ENCODE measurements at places on chromosomes 1 and 21.
A peak's percentile ranks its signal among the peaks of the same experiment; 100 is the strongest.

GRCh38 chr1:116686723-116687352 lies 19.3 kb upstream of the IGSF3 start:
- no peak for DNase-seq

DNA sequence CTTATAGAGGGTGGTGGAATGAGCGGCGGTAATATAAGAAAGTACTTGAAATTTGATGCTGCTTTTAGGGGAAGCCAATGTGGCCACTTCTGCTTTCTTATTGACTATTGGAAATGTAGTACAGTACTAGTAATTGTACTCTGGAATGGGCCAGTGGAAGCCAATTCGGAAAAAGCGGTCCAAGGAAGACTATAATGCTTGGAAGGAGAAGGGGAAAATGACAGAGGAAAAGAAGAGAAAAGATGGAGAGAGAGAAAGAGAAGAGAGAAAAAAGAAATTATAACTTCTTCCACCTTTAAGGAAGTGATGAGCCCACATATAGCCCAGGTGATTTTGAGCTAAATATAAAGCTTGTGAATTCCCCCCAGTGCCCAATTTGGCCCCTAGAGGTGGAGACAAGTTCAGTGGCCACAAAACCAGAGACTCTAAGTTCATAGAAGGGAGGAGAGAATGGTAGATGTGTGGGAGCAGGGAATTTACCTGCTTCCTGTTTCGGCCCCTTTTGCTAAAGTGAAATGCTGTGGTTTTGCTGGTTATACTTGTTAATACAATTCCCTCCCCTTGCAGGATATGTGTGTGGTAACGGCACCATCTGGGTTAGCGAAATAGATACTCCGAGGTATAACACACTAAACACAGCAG lies 35.7 kb upstream of the DUSP10 start:
- no peak for DNase-seq

DNA sequence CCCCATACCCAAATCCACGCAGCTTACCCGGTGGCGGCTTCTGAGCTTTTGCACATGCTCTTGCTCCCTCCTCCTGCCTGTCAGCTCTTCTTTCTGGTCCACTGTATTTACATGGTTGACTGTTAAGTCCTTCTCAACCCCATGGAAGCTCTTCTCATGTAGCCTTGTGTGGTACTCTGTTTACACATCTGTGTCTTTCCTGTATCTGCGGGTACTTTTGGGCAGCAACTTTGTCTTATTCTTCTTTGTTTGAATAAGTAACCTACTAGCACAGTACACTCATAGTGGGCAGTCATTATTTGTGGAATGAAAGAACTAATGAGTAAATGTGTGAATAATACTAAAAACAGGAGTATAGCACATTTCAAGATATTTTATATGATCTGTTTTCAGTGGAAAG lies 88.5 kb upstream of the GPR88 start:
- no peak for DNase-seq

DNA sequence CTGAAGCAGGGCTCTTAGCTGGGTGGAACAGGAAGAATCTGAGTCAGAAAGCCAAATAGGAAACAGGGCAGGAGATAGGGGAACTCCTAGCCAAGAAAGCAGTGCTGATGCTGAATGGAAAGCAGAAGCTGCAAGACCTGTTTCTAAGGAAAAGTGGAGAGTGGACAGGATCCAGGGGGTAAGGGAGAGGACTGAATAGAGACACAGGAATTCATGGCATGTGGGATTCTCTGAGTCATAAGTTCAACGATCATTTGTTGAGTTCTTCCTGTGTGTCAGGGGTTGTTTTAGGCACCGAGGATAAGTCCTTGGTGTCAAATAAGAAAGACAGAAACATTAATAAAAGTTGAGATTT lies 153.8 kb upstream of the FGGY start:
- peak; percentile 96 for DNase-seq

GRCh38 chr1:246506674-246507481 lies at the start of gene SMYD3:
SMYD3 (minus strand) TSS chr1:246507279.
- DNase-seq, result peak; percentile 29

DNA sequence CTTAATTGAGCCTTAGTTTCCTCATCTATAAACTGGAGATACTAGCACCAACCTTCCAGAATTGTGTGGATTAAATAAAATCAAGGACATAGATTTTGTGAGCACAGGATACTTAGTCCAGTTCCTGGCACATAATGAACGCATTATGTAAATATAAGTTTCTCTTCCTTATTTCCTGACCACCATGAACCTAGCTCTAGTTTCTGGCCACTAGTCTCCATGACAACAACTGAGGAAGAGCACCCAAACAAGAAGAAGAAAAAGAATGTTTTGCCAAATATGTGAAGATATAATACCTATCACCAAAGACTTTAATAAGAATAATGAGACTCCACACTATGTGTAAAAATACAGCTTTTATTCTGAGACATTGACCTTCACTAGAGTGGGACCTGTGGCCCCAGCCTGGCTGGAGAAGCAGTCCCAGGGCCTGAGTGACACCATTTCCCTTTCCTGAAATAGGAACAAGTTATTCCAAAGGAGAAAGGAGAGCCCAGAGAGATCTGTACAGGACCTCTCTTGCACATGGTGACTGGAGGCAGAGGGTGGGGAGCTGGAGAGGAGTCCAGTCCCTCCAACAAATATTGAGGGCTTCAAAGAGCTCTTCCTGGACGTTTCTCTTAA lies 940 bp upstream of the USF1 start:
- DNase-seq, result no peak

DNA sequence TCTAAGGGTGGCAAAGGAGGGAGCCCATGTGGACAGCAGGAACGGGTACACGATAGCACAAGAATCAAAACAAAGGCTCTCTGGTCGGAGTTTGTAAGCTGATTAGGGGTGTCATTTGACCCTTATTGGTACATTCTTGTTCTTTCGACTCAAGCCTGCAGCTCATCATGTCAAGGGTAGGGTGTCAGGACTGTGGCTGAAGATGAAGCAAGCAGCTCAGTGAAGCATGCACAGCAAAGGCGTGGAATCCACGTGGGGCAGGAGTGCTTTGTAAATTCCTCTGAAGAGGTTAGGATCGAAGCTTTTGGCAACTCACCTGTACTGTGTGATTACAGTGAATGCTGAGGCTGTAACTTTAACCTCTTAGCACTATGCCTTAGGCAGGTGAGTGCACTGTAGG lies 4.7 kb upstream of the ABCB10 start:
- DNase-seq, result no peak

DNA sequence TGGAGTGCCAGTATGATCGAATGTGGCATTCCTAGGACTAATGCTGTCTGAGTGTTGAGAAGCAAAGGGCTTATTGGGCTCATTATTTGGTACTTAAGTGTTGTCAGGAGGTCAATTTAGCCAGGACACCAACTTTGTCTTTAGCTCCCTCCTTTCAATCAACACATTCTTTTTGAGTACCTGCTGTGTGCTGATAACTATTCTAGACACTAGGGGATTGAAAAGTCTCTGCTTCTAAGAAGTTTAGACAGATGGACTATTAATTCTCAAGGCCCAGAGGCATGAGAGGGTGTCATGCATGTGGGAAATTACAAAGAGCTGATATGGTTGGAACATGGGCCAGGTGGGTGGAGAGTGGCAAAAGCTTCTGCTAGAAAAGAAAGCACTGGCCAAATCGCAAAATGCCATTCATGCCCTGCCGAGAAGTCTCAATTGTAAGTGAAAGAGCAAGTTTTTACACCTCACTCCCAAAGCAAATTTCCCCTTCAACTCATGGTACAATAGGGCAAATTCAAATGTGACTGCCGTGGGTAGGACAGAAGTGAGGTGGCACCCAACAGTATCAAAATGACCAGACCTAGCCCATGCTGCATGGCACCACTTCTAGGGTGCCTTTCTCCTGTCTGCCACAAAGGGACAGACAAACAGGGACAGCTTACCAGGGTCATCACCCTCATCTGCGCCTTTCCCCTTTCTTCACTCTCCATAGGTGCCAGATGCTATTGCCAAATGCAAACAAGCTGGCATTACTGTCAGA lies 53.6 kb upstream of the LAX1 start:
- no peak for DNase-seq

DNA sequence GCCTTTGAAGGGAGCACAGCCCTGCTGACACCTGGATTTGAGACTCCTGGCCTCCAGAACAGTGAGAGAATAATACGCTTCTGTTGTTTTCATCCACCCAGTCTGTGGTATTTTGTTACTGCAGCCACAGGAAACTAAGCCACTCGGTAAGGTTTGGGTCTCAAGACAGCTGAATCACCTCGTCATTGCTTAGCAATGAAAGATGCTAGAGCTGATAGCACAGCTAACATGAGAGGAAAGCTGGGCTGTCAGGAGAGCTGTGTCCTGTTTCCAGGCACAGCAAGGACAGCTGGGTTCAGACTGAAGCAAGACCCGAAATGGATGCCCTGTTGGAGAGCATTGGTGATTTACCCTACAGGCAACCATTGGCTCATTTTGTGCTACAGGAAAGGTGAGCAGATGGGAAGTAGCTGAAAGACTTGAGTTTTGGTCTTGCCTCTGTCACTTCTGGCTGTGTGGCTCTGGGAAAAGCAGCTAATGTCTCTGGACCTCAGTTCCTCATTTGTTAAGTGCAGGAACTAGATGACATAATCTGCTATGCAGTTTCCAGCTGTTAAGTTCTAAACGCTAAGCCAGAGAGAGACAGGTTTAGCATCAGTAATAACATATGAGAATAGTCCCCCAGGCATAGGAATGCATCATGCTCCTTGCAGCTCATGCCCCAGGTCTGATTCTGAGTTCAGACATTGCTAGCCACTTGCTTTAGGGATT lies 58.0 kb downstream of the CLIC6 start:
- DNase-seq, result no peak

GRCh38 chr1:166933140-166933539 lies 42.2 kb downstream of the ILDR2 start:
- no peak for DNase-seq

DNA sequence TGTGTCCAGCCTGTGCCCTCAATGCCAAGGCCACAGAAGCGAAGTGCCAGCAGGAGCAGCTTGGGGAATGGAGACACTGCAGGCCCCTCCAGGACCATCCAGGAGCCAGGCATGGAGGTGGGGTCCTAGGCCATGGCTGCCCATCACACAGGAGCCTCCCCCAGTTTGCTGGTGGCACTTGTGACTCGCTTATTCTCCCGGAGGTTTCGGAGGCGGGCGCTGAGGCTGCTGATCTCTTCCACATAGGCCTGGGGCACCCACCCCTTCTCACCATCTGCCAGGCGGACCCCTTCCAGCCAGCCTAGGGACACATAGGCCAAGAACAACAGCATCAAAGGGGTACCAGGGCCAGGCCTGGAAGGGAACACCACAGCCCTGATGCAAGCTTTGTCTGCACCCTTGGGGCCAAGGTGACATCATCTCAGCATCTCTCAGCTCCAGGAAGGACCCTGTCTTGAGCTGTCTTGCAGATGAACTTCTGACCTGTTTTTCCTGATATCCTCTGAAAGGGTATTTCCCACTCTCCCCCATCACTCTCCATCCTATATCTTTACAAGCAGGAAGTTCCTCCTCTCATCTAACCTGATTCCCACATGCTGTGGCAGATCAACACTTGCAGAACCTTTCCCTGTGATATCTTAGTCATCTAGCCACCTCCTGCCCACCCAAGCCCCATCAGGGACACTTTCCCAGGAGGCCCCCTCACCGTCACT lies 13.9 kb downstream of the ARHGEF19 start:
- DNase-seq, result no peak

DNA sequence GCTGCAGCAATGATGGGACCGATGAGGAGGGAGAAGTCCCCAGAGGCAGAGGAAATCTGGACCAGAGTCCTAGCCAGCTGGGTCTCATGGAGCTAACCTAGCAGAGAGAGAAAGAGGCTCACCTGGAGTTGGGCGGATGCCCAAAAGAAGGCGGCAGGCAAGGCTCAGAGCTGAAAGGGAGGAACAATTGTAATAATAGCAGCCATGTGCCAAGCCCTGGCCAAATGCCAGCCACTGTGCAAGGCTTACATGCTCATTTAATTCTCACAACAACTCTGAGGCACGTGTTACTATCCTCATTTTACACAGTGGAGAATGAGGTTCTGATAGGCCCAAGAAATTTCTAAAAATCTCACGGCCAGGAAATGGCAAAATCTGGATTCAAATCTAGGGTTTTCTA lies 50.0 kb upstream of the ZNF648 start:
- no peak for DNase-seq

GRCh38 chr1:108000620-108001111 lies 35.7 kb upstream of the VAV3 start:
- peak; percentile 40 for DNase-seq

- peak; percentile 22 for DNase-seq
Observed at GRCh38 chr1:53278298-53278725, 40.0 kb upstream of the MAGOH start.

DNA sequence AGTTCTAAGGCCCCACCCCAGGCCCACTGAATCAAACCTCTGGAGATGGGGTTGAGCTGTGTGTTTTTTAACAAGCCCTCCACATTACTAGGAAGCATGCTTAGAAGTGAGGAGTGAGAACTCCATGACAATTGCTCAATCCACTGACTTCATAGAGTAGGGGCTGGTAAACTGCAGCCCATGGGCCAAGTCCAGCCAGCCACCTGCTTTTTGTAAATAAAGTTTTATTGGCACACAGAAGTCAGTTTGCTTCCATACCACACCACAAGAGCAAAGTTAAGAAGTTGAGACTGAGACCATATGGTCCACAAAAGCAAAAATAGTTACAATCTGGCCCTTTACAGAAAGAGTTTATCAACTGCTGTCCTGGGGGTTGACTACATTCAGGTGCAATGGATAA lies 309.2 kb downstream of the SETD4 start:
- no peak for DNase-seq

DNA sequence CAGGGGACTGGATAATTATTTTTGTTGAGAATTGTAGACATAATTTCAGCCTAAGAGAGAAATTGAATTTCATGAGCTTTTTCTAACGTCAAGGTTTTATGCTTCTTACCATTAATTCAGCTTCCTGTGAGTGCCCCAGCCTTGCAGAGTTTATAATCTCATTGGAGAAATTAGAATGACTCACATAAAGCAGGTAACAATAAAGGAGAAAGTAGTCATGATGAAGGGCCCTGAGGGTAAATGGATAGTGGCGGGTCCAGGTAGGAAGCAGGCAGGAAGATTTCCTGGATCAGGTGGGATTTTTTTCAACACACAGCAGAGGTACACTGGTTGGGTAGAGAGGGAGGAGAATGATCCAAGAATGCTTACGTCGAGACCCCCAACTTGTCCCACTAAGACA lies 311.4 kb downstream of the BARHL2 start:
- DNase-seq, result no peak

DNA sequence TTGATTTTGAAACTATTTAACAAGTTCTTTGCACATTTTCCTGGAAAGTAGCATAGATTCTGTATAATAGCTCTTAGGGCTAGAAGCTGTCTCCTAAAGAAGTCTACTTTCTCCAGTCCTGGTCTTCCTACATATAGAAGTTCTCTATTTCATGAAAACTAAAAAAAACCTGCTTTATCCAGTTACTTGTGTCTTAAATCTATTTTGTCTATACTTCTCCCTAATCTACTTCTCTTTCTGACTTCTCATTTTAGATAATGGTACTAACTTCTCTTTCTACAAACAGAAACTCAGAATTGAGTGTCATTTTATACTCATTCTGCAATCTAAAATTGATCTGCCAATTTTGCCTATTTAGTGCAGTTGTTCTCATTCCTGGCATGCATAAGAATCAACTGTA lies 28.7 kb downstream of the PDE4B start:
- DNase-seq, result no peak
